ENCODE measurements at places on chromosomes 6 and 20. TPM values are rescaled to one million over a fixed set of nuclear protein-coding genes. Genes with fewer than 3 reads are reported as not detected.

Gene ORC3
- total RNA-seq: 26.7 TPM

GRCh38 chr6:89412071-89413005 lies at the start of gene RRAGD:
Gene RRAGD, minus strand, starts transcription at chr6:89412273. Its CDS starts 280 bp downstream, at chr6:89411993.
- no peak for DNase-seq
- no peak within 1 kb of the TSS for H3K27ac ChIP-seq
- H3K36me3 ChIP-seq: no peaks in the 10 kb centered on the region
- no peaks in the 10 kb centered on the region for H3K4me1 ChIP-seq
- peak within 1 kb of the TSS; percentile 32 for H3K4me3 ChIP-seq

- no peak for DNase-seq
- no peak overlapping the region for H3K27ac ChIP-seq
Observed at GRCh38 chr6:6474170-6474920, 114.2 kb upstream of the LY86 start.

GRCh38 chr6:46039646-46040045 lies 24.0 kb upstream of the CLIC5 start:
- peaks cover 2% of the 10 kb centered on the region for H3K27me3 ChIP-seq
- no peaks in the 10 kb centered on the region for H3K36me3 ChIP-seq
- H3K4me1 ChIP-seq: peaks cover 5% of the 10 kb centered on the region

- peaks cover 4% of the 10 kb centered on the region for H3K27me3 ChIP-seq
- H3K27ac ChIP-seq: no peak overlapping the region
- no peak for DNase-seq
- no peaks in the 10 kb centered on the region for H3K36me3 ChIP-seq
Observed at GRCh38 chr6:40526036-40526435, 61.1 kb downstream of the LRFN2 start.

DNA sequence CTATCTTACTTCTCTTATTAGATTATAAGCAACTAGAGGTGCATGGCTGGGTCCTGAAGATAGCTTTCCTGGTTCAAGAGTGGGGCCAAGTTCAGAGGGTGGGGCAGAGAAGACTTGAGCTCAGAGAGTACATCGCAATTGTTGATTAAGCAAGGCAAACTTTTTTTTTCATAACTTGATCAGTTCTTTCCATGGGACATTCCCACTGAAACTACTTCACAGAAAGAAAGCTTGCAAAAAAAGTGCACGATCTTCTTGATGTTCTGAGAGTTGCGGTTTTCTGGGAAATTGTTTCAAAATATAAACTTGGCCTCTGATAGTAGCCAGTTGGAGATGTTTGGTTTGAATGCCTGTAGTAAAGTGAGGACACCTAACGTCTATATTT lies 100.9 kb downstream of the ZDHHC14 start:
- peaks cover 2% of the 10 kb centered on the region for H3K27me3 ChIP-seq
- H3K4me3 ChIP-seq: no peak overlapping the region
- no peaks in the 10 kb centered on the region for H3K36me3 ChIP-seq
- H3K27ac ChIP-seq: no peak overlapping the region
- no peak for DNase-seq

DNA sequence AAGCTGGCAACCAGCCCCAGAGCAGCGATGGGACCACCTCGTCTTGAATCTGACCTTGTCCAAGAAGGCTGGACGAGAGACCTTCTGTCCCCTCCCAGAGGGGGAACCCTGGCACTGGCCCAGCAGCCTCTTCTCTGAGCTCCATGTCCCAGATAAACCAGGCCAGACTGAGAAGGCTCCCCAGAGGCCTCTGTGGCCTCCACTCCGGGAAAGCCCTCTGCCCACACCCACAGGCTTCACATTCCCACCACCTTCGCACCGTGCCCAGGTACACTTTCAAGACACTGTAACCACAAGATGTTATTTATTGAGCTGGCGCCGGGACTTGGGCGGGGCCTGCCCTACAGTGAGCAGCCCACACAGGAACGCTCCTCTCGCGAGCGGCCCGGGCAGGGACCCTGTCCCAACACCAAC lies 33.2 kb downstream of the ADA start:
- no peak overlapping the region for H3K4me3 ChIP-seq
- peaks cover 50% of the 10 kb centered on the region for H3K36me3 ChIP-seq
- peaks cover 4% of the 10 kb centered on the region for H3K27me3 ChIP-seq
- H3K4me1 ChIP-seq: no peaks in the 10 kb centered on the region
- DNase-seq: no peak

- no peak overlapping the region for H3K4me3 ChIP-seq
- H3K27me3 ChIP-seq: no peaks in the 10 kb centered on the region
- H3K36me3 ChIP-seq: no peaks in the 10 kb centered on the region
- no peaks in the 10 kb centered on the region for H3K4me1 ChIP-seq
- no peak for DNase-seq
Observed at GRCh38 chr6:145502416-145502815, 232.9 kb downstream of the EPM2A start.

Gene LGSN
- not detected for total RNA-seq

- 0 out of 2 replicates have a peak, but pooled peaks cover 4% of the 10 kb centered on the region for H3K36me3 ChIP-seq
- H3K4me1 ChIP-seq: peaks cover 76% of the 10 kb centered on the region
- H3K27me3 ChIP-seq: peaks cover 1% of the 10 kb centered on the region
- peak; percentile 99 for DNase-seq
- peak overlapping the region; percentile 98 for H3K27ac ChIP-seq
Observed at GRCh38 chr6:37137201-37138090, 32.5 kb upstream of the PIM1 start.

DNA sequence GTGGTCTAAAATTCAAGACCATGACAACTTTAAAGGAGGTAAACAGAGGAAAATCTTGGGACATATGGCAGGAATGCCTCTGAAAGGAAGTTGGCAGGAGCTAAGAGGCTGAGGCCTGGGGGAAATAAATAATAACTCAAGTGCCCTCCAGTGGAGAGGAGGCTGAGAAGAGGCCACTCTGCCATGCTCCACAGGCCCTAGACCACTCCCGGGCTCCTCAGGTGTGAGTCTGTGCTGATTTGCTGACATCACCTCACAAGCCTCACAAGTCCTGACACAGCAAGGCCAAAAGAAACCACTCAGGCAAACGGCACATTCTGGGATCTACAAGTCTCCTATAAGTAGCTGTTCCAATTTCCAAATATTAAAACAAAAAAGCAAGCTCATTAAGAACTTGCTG lies 91.0 kb upstream of the RIPOR2 start:
- no peak overlapping the region for H3K27ac ChIP-seq
- H3K27me3 ChIP-seq: peaks cover 2% of the 10 kb centered on the region
- H3K4me1 ChIP-seq: peaks cover 19% of the 10 kb centered on the region
- H3K36me3 ChIP-seq: no peaks in the 10 kb centered on the region
